GM12864 (cell line): ENCODE measurements at places on chromosomes 4 and X.

GRCh38 chr4:186839122-186840037 lies 115.7 kb upstream of the FAT1 start:
- DNase-seq = no peak

- no peak for DNase-seq
Measured at GRCh38 chr4:120443116-120443515, 376.5 kb upstream of the MAD2L1 start.

- no peak for DNase-seq
Measured at GRCh38 chr4:173765751-173766150, 235.7 kb upstream of the HAND2 start.

DNA sequence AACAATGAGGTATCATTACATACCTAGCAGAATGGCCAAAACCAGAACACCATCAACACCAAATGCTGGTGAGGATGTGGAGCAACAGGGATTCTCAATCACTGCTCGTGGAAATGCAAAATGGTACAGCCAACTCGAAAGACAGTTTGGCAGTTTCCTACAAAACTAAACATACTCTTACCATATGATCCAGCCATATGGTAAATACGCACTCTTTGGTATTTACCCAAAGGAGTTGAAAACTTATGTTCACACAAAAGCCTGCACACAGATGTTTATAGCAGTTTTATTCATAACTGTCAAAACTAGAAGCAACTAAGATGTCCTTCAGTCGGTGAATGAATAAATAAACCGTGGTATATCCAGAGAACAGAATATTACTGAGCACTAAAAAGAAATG lies 7.8 kb downstream of the CASP3 start:
- DNase-seq = no peak

- no peak for DNase-seq
Measured at GRCh38 chrX:8738588-8739189, 6.8 kb upstream of the ANOS1 start.

- DNase-seq = no peak
Measured at GRCh38 chr4:36328130-36328529, 46.7 kb downstream of the DTHD1 start.

DNA sequence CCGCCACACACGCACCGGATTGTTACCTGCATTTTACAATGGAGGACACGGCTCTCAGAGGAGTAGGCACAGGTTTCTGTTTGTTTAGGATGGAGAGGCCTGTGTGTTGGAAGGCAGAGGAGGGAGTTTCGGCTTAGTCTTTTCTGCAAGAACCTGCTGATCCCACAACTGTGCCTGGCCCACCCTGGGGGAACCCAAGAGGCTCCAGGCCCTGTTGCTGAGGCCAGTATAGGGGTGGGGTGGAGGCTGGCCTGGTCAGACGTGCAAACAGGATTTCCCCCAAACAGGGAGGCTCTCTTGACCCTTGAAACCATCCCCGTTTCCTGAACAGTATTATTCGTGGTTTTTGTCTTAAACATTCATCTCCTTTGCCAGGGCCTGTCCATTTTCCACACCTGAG lies 772 bp upstream of the SLC49A3 start:
- DNase-seq = no peak

DNA sequence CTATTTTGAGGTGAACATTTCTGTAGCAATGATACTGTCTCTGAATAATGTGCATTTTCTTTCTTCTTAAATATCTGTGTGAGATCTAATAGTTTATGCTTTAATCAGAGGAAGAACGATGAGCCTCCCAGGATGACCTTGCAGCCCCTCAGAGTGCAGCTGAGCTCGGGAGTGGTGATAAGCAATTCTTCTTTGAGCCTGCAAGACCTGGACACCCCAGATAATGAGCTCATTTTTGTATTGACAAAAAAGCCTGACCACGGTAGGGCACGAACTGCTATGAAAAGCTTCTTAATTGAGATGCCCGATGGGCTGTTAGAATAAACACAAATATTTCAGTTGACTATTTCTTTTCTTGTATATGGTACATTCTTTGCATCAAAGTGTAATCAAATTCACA lies 105.0 kb upstream of the ANXA3 start:
- no peak for DNase-seq

- DNase-seq = no peak
Measured at GRCh38 chr4:123453061-123453680, 56.6 kb downstream of the SPRY1 start.

GRCh38 chr4:122163767-122164166 lies 11.6 kb downstream of the BLTP1 start:
- no peak for DNase-seq

GRCh38 chr4:182604161-182604622 lies 313.0 kb downstream of the DCTD start:
- no peak for DNase-seq

DNA sequence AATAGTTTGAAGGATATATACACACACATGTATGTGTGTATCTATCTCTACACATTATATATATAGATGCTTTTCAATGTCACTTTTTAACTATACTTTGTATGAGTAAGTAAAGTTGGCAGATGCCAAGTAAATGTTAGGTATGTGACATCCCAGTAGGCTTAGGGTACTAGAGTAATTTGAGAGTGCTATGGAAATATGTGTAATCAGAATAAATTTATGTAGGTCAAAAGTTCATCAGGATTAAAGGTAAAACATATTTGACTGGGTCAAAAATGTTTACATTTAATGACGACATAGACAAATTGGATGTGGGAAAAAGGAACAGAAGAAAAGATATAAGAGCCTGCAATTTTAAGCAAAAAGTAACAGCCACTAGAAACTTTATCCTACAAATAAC lies 588.8 kb downstream of the ANKRD50 start:
- DNase-seq = no peak

DNA sequence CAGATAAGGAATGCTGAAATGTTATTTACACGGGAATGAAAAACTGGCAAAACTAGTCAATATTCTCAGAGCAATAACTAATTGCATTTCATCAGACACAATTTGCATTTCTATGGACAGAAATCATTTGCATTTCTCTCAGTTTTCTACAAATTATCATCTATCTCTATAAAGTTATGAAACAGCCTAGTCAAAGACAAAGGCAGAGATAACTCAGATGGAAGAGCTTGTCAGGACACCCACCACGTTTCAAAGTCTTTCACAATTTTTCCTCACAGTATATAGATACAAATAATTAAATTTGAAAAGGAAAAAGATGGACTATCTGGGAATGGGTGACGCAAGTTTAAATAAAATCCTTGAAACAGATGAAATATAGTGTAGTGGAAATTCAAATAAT lies 230.8 kb downstream of the GASK1B start:
- DNase-seq = no peak

GRCh38 chrX:149161435-149162088 lies 343.5 kb downstream of the IDS start:
- DNase-seq = no peak

- no peak for DNase-seq
Measured at GRCh38 chr4:83362492-83363329, 28.1 kb upstream of the HPSE start.

DNA sequence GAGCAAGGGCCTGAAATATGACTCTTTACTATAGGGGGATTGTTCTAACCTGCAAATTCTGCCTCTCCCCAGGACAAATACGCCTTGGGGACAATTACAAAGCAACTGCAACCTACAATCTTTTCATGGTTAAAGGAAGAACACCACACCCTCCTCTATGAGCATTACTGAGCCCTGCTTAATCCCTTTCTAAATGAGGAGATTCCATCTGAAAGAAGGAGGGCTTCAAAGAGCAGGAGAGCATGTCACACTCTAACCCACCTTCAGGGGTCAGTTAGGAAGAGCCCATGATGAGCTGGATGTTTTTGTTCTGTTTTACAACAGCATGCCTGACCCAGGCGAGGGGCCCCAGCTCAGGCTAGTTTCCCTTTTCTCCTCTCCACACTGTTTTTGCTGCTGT lies 134.0 kb upstream of the ANXA3 start:
- DNase-seq = no peak

DNA sequence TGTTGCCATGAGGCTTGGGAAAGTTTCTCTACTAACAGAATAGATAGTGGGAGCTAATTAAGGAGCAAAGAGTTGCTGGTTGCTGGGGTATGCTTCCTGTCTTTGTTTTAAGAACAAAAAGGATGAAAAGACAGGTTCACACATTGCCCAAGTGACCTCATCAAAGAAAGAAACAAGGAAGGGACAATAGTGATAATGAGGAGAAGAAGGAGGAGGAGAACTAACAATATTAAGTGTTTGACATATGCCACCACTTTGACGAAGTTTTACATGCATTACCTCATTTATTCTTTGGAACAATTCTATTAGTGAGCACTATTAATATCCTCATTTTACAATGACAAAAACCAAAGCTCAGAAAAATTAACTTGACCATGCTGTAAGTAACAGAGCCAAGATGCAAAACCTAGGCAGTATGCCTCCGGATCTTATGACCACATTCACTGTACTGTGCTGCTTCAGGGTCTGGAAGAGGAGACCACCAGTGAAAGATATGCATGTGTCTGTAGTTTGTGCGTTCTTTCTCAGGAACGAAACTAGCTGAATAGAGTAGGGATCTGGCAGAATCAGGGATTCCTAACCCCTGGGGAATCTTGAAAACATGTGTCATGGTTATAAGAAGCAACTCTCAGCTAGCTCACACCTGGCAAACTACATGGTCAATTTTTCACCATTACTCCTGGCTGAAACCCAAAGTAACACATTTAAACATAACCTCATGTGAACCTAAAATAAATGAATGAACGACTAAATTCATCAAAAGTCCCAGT lies 83.8 kb downstream of the MOSPD2 start:
- no peak for DNase-seq

- DNase-seq = no peak
Measured at GRCh38 chr4:9891056-9891455, 109.6 kb downstream of the DRD5 start.

DNA sequence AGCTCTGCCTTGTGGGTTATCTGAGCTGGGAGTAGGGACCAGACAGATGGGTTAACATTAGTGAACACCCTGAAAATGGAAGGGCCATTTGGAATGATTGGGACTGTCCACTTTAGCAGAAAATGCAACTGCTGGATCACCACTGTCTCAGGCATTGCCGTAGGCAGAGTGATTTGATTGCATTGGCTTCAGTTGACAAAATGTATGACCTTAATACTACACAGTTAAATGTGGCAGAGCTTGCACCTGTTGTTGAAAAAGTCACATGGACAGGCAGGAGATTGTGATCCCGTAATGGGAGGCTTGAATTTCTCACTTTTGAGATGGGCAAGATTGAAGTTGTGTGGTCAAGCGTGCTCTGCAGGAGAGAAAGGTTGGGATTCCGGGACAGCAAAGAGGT lies 166.5 kb upstream of the PUDP start:
- no peak for DNase-seq

DNA sequence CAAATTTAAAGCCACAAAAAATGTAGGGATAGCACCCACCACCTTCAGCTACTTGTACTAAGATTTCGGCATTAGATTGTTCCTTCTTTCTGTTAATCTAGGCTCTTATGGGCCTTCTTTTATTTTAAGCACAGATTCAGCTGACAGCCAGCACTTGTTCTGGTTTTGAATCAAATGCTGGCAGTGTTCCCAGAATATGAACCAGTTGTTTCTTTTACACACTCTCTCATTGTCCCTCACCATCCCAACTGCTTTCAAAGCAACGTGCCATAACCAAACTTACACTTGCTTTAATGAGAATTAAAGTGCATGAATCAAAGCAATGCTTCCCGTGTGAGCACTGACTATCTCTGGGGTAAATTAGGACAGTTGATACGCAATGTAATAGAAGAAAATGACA lies 744.5 kb upstream of the FAM241A start:
- no peak for DNase-seq

GRCh38 chrX:107324493-107325310 lies 118.3 kb downstream of the DNAAF6 start:
- no peak for DNase-seq

- DNase-seq = no peak
Measured at GRCh38 chrX:106177106-106177981, 9.2 kb downstream of the PWWP3B start.

GRCh38 chr4:118036336-118036735 lies 2.0 kb downstream of the NDST3 start:
- no peak for DNase-seq

DNA sequence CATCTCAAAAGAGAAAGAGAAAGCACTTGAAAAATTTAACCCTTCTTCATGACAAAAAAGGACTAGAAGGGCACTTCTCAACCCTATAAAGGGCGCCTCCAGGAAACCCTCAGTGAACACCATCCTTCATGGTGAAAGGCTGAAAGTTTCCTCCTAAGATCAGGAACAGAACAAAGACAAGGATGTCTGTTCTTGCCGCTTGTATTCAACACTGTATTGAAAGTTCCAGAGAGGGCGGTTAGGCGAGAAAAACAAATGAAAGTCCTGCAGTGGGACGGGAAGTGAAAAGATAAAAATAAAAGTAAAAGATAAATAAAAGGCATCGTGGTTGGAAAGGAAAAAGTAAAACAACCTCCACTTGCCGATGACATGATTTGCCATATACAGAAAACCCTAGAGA lies 50.9 kb downstream of the RNF212 start:
- DNase-seq = no peak

GRCh38 chr4:63757929-63758328 lies 651.3 kb downstream of the TECRL start:
- DNase-seq = no peak

DNA sequence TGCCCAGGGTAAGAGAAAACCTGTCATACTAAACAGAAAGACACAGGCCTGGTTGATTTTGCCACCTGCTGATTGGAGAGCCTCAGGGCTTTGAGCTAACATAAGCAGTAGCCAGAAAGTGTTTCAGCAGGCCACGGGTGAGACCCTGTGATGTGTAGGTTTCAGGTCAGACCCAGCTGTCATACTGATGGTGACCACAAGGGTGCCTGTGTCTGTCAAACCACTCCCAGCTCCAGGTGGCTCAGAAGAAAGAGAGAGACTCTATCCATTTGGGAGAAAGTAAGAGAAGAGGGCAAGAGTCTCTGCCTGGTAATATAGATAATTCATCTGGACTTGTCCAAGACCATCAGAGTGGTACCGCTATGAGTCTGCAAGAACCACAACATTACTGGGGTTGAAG lies 72.8 kb upstream of the NLRP2B start:
- DNase-seq = no peak

DNA sequence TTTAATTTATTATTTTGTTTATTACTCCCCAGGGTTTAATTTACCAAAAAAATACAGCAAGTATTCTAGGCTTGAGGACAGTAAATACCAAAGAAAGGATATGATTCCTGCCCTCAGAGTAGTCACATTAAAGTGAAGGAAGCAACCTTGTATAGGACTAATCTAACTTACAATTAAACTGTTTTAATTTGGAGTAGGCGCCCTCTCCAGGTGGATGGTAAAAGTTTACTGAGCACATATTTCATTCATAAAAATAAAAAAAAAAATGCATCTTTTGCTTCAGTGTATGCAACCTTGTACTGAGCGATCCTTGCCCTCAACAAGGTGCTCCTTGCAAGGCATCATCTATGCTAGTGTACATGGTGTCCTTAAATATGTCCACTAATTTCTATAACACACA lies 72.0 kb upstream of the MAGEB16 start:
- no peak for DNase-seq

GRCh38 chr4:78592088-78592783 lies 40.7 kb downstream of the ANXA3 start:
- DNase-seq = no peak
